ENCODE measurements at places on chromosomes 16 and 17.

- DNase-seq = no peak
Measured at GRCh38 chr17:70123193-70123592, 46.1 kb upstream of the KCNJ2 start.

DNA sequence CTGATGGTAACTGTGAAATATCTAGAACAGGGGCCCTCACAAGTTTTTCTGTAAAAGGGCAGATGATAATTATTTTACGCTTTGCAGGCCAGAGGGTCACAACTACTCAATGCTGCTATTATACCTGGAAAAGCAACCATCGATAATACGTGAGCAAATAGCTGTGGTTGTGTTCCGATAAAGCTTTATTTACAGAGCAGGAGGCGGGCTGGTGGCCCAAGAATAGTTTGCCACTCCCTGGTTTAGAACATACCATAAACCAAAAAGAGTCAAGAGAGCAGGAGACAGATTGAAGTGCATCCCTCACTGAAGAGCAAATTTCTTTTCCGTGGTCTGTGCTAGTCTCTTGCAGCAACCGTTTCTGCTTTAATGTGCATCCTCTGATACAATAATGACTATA, 77.9 kb upstream of the DYNLRB2 start:
- DNase-seq = no peak

GRCh38 chr16:17311333-17312093, 159.2 kb downstream of the XYLT1 start:
- DNase-seq = no peak

DNA sequence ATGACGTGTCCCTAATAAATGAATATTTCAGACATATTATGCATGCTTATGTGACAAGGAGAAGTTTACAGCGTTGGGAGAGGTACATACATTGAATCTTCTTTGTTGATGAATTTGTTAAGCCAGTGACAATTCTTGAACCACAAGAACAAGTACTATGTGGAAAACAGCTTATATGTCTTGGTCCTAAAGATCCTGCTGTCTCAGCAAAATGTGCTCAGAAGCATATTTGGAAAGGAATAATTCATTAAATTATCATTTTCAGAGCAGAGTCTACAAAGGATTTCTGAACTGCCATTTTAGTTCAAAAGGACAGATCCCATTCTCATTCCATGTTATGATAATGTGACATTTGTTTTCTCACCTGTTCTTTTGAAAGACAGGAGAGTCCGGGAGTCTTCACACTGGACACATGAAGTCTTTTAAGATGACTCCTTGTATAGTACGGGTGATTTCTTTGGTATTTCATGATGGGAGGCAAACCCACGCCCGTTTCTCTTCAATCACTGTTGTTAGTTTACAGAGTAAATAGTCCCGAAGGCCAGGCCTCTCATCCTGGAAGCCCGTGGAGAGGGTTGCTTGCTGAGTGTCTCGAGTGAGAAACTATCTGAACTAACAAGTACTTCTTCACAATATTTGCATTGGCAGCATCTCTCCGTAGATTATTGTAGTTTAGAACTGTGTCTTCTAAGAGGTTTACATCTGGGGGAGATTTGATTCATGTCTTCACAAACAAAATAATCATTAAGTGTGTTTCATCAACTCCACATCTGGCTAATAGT, 26.7 kb downstream of the VPS35L start:
- no peak for DNase-seq

DNA sequence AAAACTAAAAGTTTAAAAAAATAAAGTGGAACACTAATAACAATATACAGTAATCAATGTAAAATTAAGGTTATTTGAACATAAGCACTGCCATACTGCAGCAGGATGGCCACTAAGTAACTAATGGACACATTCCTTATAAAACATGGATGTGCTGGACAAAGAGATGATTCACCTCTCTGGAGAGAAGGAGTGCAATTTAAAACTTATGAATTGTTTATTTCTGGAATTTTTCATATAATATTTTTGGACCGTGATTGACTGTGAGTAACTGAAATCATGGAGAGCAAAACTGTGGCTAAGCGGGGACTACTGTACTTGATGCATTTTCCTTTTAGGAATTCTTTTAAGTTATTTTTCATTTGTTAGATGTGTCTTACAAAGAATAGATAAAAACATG, 21.8 kb downstream of the CBFB start:
- DNase-seq = no peak

DNA sequence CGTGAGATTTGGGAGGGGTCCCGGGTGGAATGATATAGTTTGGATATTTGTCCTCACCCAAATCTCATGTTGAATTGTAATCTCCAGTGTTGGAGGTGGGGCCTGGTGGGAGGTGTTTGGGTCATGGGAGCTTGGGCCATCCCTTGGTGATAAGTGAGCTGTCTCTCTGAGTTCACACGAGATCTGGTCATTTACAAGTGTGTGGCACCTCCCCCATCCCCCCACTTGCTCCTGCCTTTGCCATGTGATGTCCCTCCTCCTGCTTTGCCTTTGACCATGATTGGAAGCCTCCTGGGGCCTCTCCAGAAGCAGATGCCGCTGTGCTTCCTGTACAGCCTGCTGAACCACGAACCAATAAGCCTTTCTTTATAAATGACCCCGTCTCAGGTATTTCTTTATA, 21.3 kb upstream of the BAIAP2 start:
- no peak for DNase-seq

Measured in SK-N-SH (cell line).